ENCODE measurements at places on chromosomes 11 and 22. TPM values are rescaled to one million over a fixed set of nuclear protein-coding genes. Genes with fewer than 3 reads are reported as not detected.

DNA sequence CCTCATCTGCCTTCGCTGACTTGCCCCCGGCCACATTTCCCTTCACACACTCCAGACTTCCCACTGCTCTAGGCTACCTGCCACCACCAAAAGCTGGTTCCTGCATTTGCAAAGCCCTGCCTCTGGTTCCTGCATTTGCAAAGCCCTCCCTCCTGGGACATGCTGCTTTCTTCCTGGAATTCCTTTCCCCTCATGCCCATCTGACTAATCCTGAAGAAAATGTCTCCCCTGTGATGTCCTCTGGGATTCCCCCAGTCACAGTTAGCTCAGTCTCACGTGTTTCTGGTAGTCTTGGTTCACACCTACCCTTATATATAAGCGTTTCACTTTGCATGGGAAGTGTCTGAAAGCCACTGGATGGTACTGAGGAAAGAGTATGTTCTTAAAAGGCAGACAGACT, 206.9 kb downstream of the DBX1 start:
- H3K36me3 ChIP-seq: no peaks in the 10 kb centered on the region
- H3K4me3 ChIP-seq: no peak overlapping the region
- no peaks in the 10 kb centered on the region for H3K27me3 ChIP-seq
- peaks cover 5% of the 10 kb centered on the region for H3K4me1 ChIP-seq
- no peak overlapping the region for H3K27ac ChIP-seq

SHISAL1 gene
- not detected for total RNA-seq

PKNOX2 gene
- 0.18 TPM for total RNA-seq

DNA sequence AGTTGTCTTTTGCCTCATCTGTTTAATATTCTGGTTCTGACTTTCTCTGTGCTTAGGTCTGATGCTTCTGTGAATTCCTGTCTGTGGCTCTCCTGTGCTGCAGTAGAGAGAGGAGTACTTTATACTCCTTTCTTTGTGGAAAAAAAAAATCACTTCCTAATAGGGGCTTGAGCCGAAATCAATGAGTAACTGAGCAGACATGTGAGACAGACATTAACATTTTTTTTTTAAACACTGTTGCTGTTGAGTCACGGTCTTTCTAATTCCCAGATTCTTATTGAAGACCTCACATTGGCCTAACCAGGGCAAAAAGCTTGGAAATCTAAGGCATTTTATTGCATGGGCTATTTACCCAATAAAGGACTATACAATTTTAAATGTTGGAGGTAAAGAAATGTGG, 86.1 kb downstream of the GRM5 start:
- H3K36me3 ChIP-seq: no peaks in the 10 kb centered on the region
- no peaks in the 10 kb centered on the region for H3K27me3 ChIP-seq
- DNase-seq: no peak
- H3K4me1 ChIP-seq: no peaks in the 10 kb centered on the region
- no peak overlapping the region for H3K27ac ChIP-seq

- H3K4me3 ChIP-seq: no peak overlapping the region
- H3K27ac ChIP-seq: no peak overlapping the region
- DNase-seq: peak; percentile 52
- no peaks in the 10 kb centered on the region for H3K4me1 ChIP-seq
- H3K36me3 ChIP-seq: 0 out of 2 replicates have a peak, but pooled peaks cover 2% of the 10 kb centered on the region
Observed at GRCh38 chr11:45906096-45906682, 882 bp downstream of the FREY1 start.

- H3K27ac ChIP-seq: no peak overlapping the region
- H3K4me1 ChIP-seq: peaks cover 3% of the 10 kb centered on the region
- peaks cover 4% of the 10 kb centered on the region for H3K36me3 ChIP-seq
- DNase-seq: no peak
- no peak overlapping the region for H3K4me3 ChIP-seq
Observed at GRCh38 chr22:17672417-17672991, 33.9 kb downstream of the BCL2L13 start.

All from Karpas-422 (cell line).